Endodermal cell (in vitro differentiated cells): ENCODE measurements at places on chromosomes 12 and 14. TPM values are rescaled to one million over a fixed set of nuclear protein-coding genes. Genes with fewer than 3 reads are reported as not detected.

DNA sequence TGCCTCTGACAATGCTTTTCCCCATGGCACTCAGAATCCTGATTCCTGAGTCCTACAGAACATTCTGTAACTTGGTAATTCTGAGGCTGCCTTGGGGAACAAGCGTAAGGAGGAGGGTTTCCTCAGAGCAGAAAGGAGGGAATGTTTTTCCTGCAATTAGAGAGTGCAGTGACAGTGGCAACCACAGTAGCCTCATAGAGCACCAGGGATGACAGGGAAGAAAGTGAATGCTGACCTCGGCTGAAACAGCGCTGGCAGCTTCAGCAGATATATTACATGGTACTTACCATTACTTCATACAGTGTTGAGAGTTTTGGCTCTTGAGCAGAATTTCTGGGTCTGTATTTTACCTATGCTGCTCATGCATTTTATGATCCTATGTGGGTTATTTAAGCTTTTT lies 757.1 kb downstream of the NRXN3 start:
- H3K27ac ChIP-seq = no peak overlapping the region
- H3K4me3 ChIP-seq = no peak overlapping the region
- no peak for DNase-seq
- H3K27me3 ChIP-seq = peaks cover 3% of the 10 kb centered on the region

Gene CRIP1
- 4.9 to 7.6 TPM (median 7.0 TPM) in 3 replicates for total RNA-seq

DNA sequence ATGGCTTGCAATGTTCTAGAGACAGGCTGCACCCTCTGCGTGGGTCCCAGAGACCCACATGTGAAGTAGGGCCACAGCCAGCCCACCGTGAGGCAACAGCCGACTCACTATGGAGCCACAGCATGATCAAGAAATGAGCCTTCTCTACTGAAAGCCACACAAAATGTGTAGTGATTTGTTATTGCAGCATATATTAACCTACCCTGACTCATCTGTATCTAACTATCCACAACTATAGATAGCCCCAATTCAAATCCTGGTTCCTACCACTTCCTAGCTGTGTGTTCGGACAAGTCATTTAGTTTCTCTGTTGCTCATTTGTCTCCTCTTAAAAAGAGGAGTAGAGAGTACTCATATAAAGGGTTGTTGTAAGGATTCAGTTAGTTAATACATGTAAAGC lies 1152.3 kb downstream of the BCL11B start:
- no peaks in the 10 kb centered on the region for H3K27me3 ChIP-seq
- no peaks in the 10 kb centered on the region for H3K4me1 ChIP-seq
- H3K27ac ChIP-seq = no peak overlapping the region
- H3K4me3 ChIP-seq = no peak overlapping the region

Gene KCNJ8
- total RNA-seq = 0.84 and 0.93 TPM in 2 replicates

DNA sequence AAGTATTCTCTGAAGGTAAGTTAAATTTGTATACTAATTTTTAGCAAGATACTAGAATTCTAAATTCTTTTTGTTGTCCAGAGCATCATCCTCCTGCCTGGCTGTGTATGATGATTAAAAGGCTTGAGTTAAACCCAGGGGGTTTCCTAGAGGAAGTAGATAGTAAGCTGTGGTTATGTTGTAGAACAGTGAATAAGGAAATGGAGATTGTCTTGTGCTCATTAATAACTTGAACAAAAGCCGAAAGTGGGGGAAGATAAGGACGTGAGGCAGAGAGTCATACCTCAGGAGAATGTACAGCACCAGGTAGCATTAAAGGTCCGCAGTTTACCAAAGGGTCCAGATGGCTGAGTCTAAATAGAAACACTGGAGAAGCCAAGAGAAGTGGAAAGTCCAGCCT lies 42.0 kb downstream of the CKB start:
- H3K27me3 ChIP-seq = no peaks in the 10 kb centered on the region
- no peak for DNase-seq
- peaks cover 75% of the 10 kb centered on the region for H3K36me3 ChIP-seq
- H3K27ac ChIP-seq = no peak overlapping the region
- H3K4me3 ChIP-seq = no peak overlapping the region

DNA sequence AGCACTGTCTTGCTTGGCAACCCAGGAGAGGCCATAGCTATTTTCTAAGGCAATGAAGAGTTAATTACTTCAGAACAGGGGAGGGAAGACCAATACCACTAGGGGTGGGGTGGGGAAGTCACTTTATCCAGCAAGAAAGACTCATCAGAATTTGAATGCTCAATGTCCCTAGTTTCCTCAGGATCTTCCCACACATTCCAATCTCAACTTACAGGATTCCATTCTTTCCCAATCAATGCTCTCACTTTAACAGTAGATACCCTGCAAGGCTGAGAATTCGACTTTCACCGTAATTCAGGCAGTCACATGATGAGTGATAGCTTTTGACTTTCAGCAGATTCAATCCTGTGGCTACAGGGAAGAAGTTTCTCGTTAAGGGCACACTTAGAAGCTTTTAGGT lies 526.6 kb upstream of the SEL1L start:
- peak; percentile 56 for DNase-seq
- H3K27ac ChIP-seq = no peak overlapping the region
- H3K36me3 ChIP-seq = no peaks in the 10 kb centered on the region
- no peak overlapping the region for H3K4me3 ChIP-seq
- no peaks in the 10 kb centered on the region for H3K4me1 ChIP-seq

DNA sequence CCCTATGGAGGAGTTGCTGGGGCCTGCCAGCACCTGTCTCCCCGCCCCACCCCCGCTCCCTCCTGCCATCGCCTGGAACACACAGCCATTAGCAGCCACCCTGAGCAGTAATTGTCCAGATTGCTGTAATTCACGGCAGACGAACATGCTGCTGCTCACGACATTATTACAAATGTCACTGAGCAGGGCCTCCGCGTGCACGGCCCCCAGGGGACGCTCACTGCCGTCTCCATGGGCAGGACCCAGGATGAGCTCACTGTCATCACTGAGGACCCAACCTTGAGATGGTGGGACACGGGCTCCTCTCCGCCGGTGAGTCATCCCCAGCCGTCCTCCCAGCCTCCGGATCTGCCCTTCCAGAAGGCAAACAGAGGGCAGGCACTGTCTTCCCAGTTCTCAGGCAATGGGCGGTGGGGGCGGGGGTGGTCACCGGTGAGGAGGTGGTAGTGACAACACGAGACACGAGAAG lies 100.4 kb downstream of the RFLNA start:
- no peak overlapping the region for H3K4me3 ChIP-seq
- H3K4me1 ChIP-seq = peaks cover 3% of the 10 kb centered on the region
- peaks cover 37% of the 10 kb centered on the region for H3K36me3 ChIP-seq
- H3K27ac ChIP-seq = no peak overlapping the region
- no peak for DNase-seq
- no peaks in the 10 kb centered on the region for H3K27me3 ChIP-seq

DNA sequence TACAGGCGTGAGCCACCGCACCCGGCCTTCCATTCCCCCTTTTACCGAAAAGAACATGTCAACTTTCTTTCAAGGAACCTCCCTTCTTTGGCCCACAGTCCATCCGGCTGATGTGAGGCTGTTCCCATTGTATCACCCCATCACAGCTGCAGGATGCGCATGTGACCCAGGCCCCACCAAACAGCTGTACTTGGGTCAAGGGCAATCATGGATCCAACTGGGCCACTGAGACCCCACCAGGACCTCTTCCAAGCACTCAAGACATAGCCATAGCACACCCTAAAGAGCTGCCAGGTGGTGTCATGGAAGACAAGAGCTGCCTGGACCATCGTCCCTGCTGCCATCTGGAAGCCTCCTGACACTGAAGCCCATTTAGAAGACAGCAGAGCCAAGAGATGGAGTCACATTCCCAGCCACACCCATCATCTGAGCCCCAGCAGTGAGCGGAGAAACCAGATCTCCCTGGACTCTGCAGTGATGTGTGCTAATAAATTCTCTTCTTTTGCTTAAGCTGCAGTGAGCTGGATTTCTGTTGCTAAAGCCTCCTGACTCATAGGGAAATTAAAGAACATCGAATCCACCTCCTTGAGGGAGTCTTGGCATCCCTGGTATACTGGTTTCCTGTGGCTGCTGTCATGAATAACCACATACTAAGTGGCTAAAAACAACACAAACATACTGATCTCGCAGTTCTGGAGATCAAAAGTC lies 105.6 kb downstream of the KSR2 start:
- H3K27ac ChIP-seq = no peak overlapping the region
- H3K4me1 ChIP-seq = no peaks in the 10 kb centered on the region
- no peaks in the 10 kb centered on the region for H3K36me3 ChIP-seq
- no peaks in the 10 kb centered on the region for H3K27me3 ChIP-seq
- no peak overlapping the region for H3K4me3 ChIP-seq

DNA sequence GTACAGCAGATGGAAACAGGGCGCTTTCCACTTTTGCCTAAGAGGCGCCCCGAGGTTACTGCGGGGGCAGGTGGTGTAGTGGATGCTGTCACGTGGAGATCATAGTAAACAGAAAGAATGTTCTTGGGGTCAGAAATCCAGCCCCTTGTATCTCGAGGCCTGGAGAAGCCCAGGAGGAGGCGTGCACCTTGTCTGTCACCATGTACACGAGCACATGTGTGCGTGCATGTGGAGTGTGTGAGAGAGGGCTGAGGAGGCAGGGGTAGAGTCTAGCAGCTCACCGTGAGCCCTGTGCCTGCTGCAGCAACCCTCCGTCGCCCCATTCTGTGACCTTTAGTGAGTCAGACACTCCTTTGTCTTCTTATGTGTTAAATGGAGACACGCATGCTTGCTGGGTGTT lies 59.0 kb downstream of the CACNA1C start:
- DNase-seq = no peak
- no peak overlapping the region for H3K4me3 ChIP-seq
- H3K36me3 ChIP-seq = no peaks in the 10 kb centered on the region
- H3K27me3 ChIP-seq = no peaks in the 10 kb centered on the region
- H3K4me1 ChIP-seq = no peaks in the 10 kb centered on the region
